ENCODE measurements at places on chromosomes 6 and 20. TPM values are rescaled to one million over a fixed set of nuclear protein-coding genes. Genes with fewer than 3 reads are reported as not detected.

BPIFA1 gene
- total RNA-seq: not detected

RXRB gene
- total RNA-seq: 31.9 TPM

NR2E1 gene
- not detected for total RNA-seq

FAM209B gene
- not detected for total RNA-seq

GABBR1 gene
- total RNA-seq: 11.5 TPM

C6orf58 gene
- total RNA-seq: not detected

GJA10 gene
- total RNA-seq: not detected

TRDN gene
- not detected for total RNA-seq

SLC22A3 gene
- 4.5 TPM for total RNA-seq

PRDM13 gene
- not detected for total RNA-seq

BMP6 gene
- 5.1 TPM for total RNA-seq

TMEM14C gene
- total RNA-seq: 22.1 TPM

PPP1R16B gene
- 1.8 TPM for total RNA-seq

RTEL1 gene
- 84.9 TPM for total RNA-seq

CD24 gene
- total RNA-seq: 2,167 TPM

BTN1A1 gene
- not detected for total RNA-seq

UCKL1 gene
- total RNA-seq: 189 TPM

ZNF334 gene
- 3.0 TPM for total RNA-seq

APOM gene
- 2.2 TPM for total RNA-seq
